Central memory CD4-positive, alpha-beta T cell (primary cell): ENCODE measurements at places on chromosomes 11 and 22.
A peak's percentile ranks its signal among the peaks of the same experiment; 100 is the strongest.

GRCh38 chr22:27257987-27258386, 543.6 kb downstream of the MN1 start:
- no peak for DNase-seq

DNA sequence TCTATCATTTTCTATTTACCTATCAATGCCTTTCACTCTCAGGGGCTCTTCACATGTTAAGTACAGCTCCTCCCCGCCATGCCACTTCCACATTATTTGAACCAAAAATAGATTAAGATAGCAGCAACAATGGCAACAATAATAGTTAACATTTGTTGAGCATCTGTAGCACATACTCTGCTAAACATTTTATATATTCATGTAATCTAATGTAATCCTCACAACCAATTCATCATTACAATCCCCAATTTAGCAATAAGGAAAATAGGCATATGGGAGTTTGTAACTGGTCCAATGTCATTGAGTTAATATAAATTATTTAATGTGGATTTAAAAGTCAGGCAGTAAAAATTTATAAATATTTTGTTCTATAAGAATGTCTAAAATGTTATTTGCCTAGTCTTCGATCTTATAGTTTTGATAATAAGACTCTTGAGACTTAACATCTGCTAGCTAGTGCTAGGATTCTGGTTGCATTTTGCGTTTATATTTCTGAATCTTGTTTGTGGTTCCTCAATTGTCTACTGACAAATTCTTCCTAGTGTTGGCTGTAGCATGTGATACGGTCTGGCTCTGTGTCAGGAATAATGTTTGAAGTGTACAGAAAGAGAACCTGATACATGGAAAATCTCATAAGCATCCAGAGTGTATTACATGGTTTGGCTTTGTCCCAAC, 621.5 kb upstream of the LUZP2 start:
- DNase-seq = no peak

GRCh38 chr22:33038836-33039235, 19.3 kb downstream of the SYN3 start:
- no peak for DNase-seq

DNA sequence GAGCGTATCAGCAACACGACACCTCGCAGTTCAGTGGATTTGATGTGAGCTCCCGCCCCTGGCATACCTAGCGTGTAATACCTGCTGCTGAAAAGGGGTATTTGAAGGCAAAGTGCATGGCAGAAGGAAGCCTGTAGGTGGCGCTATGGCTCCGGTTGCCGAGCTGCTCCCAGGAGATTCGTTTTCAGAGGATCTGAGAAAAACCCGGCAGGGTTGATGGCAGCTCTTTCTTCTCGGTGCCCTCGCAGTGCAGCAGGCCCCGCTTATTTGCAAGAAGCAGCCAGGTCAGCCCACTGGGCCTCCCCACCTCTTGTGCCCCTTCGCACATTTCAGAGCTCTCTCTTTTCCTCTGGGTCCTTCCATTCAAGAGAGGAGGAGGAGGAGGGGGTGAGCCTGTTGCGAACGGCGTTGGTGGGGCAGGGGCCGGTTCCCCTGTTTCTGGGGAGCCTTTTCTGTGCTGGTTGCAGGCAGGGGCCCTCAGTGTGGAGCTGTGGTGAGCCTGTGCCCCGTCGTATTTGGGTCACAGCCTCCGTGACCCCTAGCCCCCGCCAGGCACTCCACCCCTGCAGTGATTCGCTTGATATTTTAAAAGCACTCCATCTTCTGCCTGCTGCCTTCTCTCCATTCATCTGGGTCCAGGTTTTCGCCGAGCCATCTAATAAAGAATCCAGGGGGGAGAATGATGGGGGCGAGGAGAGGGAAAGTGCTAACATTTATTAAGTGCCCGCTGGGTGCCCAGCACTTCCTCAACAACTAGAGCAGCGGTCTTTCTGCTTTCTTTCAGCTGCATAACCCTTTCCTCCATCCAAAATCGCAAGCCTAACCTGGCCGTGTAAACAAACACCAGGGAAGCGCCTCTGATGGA, 85.3 kb upstream of the SYT13 start:
- DNase-seq = peak; percentile 64

DNA sequence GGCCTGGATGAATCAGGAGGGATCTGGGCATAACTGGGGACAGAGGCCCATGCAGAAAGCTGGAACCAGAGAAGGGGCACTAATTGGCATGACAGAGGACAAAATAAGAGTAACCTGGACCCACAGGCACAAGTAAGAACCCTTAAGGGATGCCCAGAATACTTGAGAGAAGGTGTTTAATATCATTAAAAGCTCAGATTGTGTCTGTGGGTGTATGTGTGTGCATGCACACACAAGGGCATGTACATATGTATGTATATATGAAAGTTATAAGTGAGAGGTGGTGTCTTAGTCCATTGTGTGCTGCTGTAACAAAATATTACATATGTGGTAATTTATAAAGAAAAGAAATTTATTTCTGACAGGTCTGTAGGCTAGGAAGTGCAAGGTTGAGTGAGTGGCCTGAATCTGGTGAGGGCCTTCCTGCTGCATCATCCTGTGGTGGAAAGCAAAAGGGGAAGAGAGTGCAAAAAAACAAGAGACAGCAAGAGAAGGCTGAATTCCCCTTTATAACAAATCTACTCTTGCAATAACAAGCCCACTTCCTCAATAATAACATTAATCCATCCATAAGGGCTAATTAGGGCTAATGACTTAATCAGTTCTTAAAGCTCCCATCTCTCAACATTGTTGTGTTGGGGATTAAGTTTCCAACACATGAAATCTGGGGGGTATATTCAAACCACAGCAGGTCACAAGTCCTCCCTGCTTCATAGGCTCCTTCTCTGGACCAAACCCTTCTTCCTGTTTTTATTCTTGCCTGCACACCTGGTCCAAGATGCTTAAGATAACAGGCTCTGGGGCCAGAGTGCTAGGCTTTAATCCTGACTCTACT, 68.3 kb upstream of the POU2AF2 start:
- no peak for DNase-seq

- no peak for DNase-seq
Observed at GRCh38 chr11:40292721-40293508, 1166.5 kb downstream of the LRRC4C start.

DNA sequence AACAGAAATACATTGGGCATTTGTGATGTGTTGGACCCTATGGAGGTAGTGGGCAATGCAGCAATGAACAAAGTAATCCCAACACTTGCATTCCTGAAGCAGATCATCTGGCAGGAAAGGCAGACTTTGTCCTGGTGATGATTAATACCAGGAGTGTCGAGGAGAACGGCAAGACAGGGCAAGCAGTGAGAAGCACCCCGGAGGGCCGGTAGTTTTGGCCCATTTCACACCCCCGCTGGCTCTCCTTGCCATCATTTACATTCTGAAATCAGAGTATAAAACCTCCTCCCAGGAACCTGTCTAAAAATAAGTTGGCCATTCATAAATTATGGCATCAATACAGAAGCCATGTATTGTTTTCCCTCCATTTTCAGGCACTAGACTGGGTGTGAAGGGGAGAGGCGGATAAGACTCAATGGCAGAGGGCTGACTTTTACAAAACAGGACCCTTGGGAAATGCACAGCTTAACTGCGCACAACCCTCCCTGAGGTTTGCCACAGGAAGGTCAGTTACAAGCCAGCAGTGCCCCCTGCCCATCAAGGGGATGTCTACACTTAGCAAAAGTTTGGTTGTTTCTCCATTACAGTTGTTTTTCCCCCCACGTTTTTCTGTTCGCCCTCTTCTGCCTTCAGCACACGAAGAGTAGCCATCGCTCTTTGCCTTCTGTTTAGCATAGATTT, 55.6 kb downstream of the OPCML start:
- no peak for DNase-seq

GRCh38 chr11:119373921-119374631, 7.4 kb downstream of the USP2 start:
- peak; percentile 29 for DNase-seq

DNA sequence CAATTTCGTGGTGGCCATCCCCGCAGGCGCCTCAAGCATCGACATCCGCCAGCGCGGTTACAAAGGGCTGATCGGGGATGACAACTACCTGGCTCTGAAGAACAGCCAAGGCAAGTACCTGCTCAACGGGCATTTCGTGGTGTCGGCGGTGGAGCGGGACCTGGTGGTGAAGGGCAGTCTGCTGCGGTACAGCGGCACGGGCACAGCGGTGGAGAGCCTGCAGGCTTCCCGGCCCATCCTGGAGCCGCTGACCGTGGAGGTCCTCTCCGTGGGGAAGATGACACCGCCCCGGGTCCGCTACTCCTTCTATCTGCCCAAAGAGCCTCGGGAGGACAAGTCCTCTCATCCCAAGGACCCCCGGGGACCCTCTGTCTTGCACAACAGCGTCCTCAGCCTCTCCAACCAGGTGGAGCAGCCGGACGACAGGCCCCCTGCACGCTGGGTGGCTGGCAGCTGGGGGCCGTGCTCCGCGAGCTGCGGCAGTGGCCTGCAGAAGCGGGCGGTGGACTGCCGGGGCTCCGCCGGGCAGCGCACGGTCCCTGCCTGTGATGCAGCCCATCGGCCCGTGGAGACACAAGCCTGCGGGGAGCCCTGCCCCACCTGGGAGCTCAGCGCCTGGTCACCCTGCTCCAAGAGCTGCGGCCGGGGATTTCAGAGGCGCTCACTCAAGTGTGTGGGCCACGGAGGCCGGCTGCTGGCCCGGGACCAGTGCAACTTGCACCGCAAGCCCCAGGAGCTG, 24.8 kb downstream of the ADAMTS15 start:
- no peak for DNase-seq
